ENCODE measurements at places on chromosomes 16 and 17.

DNA sequence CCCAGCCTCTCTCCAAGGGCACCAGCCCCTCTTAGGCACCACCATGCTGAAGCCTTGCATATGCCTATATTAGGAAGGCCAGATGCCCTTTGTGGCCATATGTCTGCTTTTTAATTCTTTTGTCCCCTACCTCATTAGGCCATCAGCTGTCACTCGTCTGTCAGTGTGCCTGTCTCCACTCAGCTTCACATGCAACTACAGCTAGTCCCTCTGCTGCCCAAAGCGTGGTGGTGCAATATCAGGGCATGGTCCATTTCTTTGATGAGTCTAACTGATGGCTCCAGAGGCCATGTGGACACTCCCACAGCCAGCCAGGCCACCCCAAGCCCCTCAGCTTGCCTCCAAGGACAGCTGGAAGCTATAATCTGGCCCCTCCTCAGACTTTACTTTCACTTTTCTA is 36.3 kb downstream of the MYO18A start:
- peak; percentile 58 for DNase-seq

DNA sequence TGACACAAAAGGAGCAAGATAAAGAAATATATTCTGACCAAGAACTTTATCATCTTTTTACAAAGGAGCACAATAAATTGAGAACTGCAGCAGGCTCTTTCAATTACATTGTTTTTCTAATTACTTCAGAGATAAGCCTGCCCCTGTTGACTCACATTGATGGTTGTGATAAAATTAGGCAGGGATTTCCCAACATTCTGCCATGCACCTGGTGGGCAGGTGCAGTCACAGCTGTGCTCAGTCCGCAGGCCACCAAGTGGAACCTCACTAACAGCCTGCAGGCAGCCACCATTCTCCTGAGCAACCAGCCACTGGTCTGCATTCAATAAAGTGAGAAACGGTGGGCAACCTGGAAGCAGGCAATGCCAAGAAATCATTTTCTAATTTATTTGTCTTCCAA is 5.1 kb downstream of the FANCA start:
- DNase-seq, result no peak

DNA sequence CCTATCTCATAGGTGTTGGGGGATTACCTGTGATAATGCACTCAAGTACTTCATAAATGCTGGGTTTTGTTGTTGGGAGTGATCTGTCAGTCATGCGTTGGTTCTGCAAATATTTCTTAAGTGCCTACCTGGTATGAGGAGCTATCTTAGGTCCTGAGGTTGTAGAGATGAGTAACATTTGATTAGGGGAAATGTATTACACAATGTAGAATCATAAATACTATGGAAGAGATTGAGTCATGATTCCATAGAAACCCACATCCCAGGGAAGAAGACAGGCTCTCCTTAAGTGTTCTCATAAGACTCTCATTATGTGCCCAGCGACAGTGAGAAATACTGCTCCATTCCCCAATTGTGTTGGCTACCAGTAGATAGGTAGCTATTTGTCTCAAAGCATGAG is 240.1 kb downstream of the FTO start:
- no peak for DNase-seq

DNA sequence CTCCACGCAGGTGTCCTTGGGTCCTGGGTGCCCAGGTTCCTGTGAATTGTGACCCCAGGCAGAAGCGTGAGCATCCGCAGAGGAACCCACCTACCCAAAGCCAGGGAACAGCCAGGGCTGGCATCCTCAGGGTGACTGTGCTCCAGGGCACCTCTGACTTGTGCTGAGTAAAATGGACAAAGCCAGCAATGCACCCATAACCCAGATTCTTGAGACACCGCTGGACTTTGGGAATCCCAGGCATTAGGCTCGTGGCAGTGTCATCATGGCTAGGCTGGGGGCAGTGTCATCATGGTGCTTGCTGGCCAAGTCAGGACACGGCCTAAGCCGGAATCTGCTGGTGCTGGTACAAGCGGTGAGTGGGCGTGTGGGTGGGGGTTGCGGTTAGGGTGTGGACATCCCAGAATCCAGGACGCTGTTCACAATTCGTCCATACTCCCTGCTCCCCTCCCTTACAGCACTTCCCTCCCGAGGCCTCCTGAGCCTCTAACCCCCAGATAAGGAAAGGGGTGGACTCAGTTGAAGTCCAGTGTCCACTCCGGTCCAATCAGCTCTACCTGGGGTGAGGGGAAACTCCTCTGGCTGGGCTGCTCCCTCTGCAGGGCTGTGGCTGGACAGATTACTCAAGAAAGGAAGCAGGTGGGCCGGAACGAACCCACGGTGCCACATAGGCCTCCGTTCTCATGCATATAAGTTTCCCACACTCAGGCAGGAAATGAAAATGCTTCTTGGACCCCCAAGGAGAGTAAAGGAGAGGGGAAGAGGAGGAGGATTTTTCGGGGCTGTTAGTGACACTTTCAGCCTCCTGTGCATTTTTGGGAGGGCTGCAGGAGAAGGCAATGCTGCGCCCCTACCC is 138.9 kb downstream of the SEC14L1 start:
- DNase-seq, result no peak

DNA sequence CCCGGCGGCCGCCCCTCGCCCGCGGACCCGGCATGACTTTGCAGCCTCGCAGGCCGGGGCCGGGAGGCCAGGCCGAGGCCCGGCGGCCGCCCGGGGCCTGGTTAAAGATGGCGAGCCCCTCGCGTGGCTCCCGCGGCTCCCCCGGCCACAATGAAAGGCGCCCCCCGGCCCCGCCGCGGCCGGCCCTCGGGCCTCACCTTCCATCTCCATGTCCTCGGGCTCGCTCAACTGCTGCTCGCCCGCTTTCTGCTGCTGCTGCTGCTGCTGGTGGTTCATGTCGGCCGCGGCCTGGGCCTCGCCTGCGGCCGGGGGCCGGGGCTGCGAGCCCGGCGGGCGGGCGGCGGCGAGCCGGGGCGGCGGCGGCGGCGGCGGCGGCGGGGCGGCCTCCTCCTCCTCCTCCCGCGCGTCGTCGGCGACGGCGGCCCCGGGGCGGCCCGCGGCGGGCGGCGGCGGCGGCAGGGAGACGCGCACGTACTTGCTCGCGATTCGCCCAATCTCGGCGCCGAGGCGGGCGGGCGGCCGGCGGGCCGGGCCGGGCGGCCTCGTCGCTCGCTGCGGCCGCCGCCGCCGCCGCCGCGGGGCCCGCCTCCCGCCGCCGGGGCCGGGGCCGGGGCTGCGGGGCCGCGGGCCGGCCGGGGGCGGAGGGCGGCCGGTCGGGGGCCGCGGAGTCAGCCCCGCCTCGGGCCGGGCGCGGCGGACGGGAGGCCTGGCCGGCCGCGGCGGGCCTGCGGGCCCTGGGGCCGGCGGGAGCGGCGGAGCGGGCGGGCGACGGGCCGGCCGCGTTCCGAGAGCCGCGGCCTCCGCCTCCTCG is 491 bp downstream of the USP7 start:
- DNase-seq, result peak; percentile 13

DNA sequence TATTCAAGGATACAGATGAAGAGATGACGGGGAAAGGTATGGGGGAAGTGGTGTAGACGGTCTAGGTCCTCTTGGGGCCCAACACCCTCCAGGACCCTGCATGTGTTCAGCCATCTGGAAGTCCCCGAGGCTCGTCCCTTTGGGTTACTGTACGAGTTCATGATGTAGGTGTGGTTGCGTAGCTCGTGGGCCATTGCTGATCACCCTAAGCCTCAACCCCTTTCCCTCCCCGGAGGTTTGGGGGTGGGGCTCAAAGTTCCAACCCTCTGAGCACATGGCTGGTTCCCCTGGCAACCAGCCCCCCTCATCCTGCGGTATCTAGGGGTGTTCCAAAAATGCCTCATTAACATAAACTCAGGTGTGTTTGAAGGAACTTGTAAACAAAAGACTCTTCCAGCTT is 98.8 kb upstream of the METRNL start:
- DNase-seq, result no peak

DNA sequence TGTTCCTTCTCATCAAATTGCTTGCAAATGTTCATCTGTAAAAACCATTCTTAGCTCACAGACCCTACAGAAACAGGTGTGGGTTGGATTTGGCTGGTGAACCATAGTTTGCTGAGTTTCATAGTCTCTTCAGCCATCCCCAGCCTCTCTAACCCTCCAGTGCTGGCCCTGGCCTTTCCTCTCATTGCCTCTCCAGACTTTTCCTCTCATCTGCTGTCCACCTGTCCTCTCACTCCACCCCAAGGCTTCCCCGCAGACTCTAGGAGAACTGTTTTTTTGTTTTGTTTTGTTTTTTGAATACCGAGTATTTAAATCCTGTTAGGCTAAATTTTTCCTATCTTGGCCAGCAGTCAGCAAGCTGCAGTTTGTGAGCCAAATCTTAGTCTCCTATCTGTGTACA is 41.1 kb downstream of the MEOX1 start:
- DNase-seq, result no peak

DNA sequence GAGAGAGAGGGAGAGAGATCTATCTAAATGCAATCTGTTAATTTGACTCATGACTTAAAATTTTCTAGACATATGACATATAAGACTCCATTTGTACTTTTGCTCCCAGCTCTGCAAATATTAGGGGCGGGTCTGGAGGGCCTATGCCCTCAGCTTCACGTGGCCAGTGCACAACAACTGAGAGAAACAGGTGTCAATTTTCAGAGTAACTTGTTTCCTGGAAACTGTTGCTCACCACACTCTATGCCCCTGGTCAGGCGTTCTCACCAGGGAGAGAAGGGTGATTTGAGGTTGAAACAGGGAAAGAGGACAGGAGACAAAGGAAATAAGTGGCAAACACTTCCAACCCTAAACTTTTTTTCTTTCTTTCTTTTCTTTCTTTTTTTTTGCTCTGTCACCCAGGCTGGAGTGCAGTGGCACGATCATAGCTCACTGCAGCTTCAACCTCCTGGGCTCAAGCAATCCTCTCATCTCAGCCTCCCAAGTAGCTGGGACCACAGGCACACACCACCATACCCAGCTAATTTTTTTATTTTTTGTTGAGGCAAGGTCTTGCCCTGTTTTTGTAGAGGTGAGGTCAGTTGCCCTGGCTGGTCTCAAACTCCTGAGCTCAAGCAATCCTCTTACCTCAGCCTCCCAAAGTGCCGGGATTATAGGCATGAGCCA is 270.0 kb downstream of the SLC39A11 start:
- no peak for DNase-seq

DNA sequence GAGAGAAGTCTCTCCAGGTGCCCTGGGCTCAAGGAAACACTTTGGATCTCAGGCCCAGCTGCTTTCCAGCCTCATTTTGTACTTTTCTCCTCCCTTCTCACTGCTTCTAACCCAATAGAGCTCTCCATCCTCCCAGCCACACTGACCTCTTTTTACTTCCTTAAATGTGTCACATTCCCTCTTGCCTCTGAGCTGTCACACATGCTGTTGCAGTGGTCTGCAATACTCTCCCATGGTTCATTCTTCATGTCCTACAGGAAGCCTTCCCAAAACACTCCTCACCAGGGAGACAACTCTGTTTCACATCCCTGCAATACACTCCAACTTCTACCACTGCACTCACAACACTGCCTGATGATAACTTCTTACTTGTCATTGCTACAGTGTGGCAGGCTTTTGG is 242.1 kb upstream of the DYNLRB2 start:
- no peak for DNase-seq

All from hematopoietic multipotent progenitor cell (in vitro differentiated cells).